ENCODE measurements at places on chromosomes 5 and 9. TPM values are rescaled to one million over a fixed set of nuclear protein-coding genes. Genes with fewer than 3 reads are reported as not detected.

GRCh38 chr5:3997670-3998069, 402.0 kb downstream of the IRX1 start:
- no peak for DNase-seq
- H3K36me3 ChIP-seq, result no peaks in the 10 kb centered on the region
- H3K27me3 ChIP-seq, result no peaks in the 10 kb centered on the region
- no peaks in the 10 kb centered on the region for H3K4me1 ChIP-seq

DNA sequence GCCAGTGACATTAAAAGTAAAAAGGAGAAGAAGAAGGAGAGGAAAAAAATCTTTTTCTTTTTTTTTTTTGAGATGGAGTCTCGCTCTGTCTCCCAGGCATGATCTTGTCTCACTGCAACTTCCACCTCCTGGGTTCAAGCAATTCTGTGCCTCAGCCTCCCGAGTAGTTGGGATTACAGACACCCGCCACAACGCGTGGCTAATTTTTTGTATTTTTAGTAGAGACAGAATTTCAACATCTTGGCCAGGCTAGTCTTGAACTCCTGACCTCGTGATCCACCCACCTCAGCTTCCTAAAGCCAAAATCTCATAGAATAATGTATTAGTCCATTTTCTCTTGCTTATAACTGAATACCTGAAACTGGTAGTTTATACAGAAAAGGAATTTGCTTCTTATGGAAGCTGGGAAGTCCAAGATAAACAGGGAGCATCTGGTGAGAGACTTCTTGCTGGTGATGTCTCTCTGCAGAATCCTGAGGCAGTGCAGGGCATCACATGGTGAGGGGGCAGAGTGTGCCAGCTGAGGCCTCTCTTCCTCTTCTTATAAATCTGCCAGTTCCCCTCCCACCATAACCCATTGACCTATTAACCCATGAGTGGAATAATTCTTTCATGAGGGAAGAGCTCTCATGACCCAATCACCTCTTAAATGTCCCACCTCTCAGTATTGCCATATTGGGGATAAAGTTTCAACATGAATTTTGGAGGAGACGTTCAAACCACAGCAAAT, 466.3 kb downstream of the GADD45G start:
- H3K27me3 ChIP-seq, result peaks cover 77% of the 10 kb centered on the region
- H3K36me3 ChIP-seq, result no peaks in the 10 kb centered on the region
- DNase-seq, result no peak
- H3K27ac ChIP-seq, result no peak overlapping the region
- peaks cover 9% of the 10 kb centered on the region for H3K4me1 ChIP-seq

- no peaks in the 10 kb centered on the region for H3K36me3 ChIP-seq
- peaks cover 7% of the 10 kb centered on the region for H3K27me3 ChIP-seq
- H3K4me1 ChIP-seq, result no peaks in the 10 kb centered on the region
- no peak overlapping the region for H3K27ac ChIP-seq
Measured at GRCh38 chr5:135715267-135716055, 119.0 kb upstream of the SLC25A48 start.

DNA sequence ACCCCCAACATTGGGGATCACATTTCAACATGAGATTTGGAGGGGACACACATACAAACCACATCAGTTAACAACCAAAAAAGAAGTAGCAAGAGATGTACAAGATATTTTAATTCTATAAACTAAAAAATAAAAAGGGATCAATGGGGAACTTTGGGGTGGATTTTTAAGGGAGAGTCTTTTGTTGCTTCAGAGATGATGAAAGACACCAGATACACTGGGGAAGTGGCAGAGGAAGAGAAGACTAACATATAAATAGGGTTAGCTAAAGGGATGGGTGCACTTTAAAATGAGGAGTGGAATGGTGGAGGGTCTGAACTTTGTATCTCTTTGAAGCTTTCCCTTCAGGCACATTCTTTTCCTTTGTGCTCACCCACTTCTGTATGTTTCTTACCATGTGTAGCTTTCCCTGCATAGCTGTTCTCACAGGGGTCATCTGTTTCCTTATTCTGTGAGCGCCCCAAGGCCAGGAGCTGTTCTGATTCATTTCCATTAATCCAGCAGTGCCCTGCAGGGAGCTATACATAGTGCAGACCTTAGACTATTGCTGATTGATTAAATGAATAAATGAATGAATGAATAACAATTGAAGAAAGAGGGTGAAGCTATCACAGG, 531.6 kb upstream of the KLF4 start:
- no peaks in the 10 kb centered on the region for H3K4me1 ChIP-seq
- H3K4me3 ChIP-seq, result no peak overlapping the region
- DNase-seq, result no peak
- H3K27me3 ChIP-seq, result no peaks in the 10 kb centered on the region
- no peak overlapping the region for H3K27ac ChIP-seq

The ZDHHC11B gene
- not detected for total RNA-seq

Measured in activated CD8-positive, alpha-beta memory T cell treated with anti-CD3 and anti-CD28 coated beads, Interleukin-2, amount 10 ng/mL, durations not matched to agents 7 days and 5 days (primary cell).